CD4-positive, alpha-beta T cell treated with Interleukin-21 for 1 hour (primary cell): ENCODE measurements at places on chromosomes 7 and 10.

GRCh38 chr7:132575419-132575981, 770 bp downstream of the PLXNA4 start:
- peak; percentile 4 for DNase-seq

DNA sequence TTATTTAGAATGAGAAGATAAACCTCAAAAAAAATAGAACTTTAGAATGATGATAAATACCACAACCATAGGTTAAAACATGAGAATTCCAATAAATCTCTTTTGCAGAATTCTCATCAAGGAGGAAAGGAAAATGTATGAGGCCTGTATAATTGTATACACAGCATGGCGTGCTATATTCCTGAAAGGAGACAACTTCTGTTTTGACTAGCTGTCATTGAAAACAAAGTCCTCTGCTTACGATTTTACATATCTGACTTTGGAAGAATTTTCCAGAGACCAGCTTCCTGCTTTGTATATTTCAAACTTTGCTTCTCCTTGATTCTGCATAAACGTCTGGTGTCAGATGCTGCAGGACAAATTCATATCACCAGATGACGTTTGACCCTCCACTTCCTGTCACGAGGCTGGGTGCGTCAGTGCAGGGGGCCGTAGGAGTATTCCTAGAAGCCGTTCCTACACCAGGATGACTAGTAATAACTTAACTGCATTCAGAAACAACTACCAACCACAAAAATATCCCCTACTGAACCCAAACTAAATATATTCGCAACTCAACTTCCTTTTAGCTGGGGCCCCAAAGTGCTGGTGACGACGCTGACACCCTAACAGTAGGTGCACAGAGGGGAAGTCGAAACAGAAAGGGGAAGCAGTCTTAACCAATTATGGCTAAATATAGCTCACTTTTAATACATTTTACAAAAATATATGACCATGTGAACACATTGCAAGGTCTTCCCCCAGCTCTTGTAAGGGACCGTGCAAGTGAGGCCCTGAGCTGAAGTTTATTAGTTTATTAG, 178.6 kb upstream of the INHBA start:
- peak; percentile 79 for DNase-seq

DNA sequence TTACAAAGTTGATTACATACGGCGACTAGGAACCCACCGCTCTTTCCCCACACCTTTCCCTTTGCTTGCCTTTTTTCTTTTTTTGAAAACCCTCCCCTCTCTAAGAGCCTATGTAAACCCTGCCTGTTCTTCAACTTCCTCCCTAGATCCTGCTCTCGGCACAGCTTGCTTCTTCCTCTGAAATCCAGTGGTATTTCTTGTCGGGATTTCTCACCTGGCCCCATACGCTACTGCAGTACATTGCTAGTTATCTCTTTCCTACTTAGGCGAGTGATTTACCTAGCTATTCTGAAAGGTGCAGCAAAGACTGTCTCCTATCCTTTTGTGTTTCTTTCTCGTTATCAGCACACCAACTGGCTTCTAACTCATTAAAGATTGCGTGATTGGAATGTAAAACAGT, 371.1 kb downstream of the PRPF18 start:
- DNase-seq = no peak

GRCh38 chr10:71237843-71238623, 25.7 kb downstream of the UNC5B start:
- no peak for DNase-seq

GRCh38 chr10:3689871-3690510, 95.0 kb downstream of the KLF6 start:
- no peak for DNase-seq

DNA sequence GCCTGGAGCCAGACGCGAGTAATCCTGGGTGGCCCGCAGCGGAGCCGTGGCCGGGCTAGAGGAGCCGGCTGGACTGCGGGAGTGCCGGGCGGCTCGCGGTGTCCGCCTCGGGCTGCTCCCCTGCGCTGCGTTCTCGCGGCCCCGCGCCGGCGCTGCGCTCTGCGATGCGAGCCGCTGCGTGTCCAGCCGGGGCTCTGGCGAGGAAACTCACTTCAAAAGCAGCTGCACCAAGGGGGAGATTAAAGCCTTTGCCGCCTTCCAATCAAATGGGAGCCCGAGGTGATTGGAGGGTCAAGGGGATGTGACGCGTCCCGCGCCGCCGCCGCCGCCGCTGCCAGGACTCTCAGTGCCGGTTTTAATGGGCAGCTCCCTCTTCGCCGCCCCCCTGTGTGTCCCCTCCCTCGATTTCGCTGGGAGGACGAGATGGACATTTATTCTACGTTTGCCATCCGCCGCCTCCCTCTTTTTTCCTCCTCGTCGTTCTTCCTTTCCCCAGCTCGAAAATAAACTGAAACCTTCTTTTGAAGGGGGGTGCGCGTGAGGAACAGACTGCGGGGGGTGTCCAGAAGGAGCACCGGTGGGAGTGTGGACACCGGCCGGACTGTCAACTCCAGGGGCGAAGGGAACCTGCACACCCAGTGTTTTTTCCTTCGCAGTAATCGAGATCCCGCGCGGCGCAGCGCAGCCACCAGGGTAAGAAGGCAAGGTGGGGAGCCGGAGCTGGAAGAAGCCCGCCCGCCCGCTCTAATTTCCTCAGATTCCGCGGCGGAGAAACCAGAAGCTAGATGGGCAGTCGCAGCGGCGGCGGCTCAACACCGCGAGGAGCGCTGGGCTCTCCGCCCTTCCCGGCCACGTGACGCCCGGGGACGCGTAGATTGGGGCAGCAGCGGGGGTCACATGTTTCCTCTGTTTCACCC, at the start of gene ZNF503:
ZNF503 (minus strand) TSS at position 196 of the 917 bp plus-strand sequence. CDS start 345 bp downstream, outside the sequence.
- DNase-seq = peak; percentile 39

- DNase-seq = no peak
These were observed 1.9 kb upstream of the EBF3 start for GRCh38 chr10:129965959-129966358.

DNA sequence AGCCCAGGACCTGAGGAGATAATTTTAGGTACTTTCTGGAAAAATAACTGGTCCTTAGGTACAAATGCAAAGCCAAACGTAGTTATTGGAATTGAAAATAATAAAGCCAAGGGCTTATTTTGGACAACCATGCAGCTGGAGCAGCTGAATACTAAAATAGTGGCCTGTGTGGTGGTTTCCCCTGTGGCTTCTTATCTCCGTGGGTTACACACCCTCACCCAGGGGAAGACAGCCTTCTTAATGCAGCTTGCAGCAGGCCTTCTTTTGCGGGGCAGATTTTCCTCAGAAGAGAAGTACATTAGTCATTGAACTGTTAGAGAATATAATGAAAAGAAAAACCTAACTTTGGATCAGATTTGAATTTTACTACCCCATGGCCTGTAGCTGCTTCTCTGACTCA, 133.5 kb downstream of the ST7 start:
- no peak for DNase-seq

- peak; percentile 12 for DNase-seq
These were observed 1.5 kb downstream of the MKX start for GRCh38 chr10:27743877-27744801.

GRCh38 chr10:63120554-63120953, 12.6 kb upstream of the NRBF2 start:
- DNase-seq = no peak

DNA sequence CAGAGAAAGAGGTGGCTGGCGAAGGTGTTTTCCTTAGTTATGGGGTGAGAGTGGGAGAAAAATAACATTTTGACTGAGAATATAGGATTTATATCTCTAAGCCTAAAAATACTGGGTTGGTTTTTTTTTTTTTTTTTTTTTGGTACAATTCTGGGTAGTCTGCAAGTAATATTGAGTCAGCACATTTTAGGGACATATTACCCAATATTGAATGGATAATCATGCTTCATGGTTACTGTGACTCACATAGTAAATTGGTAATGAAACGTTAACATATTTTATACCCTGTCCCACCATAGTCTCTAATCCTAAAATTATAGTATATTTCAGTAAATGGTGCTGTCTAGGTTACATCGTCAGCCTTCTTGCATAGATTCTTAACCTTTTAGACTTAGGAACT, 91.4 kb downstream of the TPST1 start:
- DNase-seq = no peak

DNA sequence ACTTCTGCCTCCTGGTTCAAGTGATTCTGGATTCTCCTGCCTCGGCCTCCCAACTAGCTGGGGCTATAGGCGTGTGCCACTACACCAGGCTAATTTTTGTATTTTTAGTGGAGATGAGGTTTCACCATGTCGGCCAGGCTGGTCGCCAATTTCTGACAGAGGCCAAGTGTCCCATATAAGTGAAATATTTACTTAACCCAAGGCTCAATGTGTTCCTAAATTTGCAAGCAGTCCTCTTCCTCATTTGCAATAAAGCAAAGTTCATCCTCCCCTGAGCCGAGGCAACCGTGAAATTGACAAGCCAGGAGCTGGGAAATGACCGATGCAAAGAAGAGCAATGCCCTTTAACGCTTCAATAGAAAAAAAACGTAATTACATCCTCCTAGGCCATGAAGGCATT, 347.7 kb downstream of the FRMD4A start:
- no peak for DNase-seq

GRCh38 chr10:127886371-127887051, 6.2 kb downstream of the CLRN3 start:
- no peak for DNase-seq

- DNase-seq = no peak
These were observed 265.6 kb downstream of the GFRA1 start for GRCh38 chr10:116007256-116007891.

DNA sequence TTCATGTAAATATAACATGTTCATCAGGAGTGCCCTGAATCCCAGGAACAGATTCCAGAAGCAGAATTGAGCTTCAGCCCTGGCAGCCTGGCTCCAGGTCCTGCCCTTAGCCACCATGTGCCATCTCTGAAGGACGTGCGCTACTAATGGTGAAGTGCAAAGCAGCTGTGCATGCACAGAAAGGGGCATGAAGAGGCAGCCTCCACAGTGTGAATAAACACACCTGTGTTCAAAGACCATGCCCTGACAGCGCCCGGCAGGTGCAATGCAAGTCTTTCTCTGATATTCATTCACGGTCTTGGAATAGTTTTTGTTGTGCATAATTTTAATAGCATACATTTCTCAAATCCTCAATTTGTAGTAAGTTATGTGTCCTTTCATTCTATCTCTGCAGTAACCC, 250.4 kb upstream of the TCERG1L start:
- DNase-seq = no peak

GRCh38 chr7:124791426-124791825, 25.8 kb upstream of the GPR37 start:
- DNase-seq = no peak

DNA sequence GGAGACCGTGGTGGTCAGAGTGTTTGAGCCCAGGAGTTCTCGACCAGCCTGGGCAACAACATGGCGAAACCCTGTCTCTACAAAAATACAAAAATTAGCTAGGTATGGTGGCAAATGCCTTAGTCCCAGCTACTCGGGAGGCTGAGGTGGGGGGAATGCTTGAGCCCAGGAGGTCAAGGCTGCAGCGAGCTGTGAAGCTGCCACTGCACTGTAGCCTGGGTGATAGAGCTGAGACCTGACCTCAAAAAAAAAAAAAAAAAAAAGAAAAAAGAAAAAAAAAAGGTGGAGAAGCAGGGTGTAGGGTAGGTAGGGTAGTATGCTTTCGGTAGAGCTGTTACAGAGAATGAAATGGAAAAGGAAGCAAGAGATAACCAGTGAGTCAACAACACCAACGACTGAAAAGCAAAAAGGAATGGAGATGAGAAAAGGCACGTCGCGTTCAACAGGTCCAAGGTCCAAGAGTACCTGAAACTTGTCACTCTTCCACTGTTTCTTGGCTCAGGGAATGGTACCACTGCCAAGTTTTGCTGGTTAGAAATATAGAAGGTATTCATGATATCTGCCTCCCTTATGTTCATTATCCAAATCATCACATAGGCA, 4.3 kb upstream of the RSBN1L start:
- DNase-seq = no peak

DNA sequence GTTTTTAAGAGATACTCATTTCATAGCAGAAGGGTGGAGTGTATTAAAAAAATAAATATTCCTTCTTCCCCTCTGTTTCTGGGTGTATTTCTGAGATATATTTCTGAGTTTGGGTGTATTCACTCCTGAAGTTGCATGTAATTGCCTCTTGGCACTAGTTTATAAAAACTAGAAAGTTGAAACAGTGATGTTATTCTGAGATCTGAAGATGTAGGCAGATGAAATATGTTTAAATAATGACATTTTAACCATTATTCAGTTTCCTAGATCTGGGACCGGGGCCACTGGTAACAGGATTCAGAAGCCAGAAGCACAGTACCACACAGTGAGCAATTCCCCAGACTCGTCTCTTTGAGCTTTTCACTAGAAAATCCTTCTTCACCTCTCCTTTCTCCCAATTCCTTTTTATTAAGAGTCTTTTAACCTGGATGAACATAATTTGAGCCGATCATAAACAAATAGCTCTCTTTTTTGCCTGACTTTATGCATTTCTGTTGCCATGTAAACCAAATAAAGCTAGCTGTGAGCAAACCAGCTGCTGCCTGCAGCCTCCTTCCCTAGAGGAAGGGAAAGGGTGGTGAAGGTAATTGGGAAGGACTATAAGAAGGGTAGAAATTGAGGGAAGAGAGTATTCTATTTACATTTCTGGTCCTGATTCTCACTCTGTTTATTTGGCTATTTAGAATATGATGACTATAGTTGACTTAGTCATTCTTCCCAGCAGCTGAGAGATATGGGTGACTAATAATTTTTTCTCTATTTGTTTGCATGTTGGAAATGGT, 101.8 kb upstream of the STRIP2 start:
- DNase-seq = no peak

DNA sequence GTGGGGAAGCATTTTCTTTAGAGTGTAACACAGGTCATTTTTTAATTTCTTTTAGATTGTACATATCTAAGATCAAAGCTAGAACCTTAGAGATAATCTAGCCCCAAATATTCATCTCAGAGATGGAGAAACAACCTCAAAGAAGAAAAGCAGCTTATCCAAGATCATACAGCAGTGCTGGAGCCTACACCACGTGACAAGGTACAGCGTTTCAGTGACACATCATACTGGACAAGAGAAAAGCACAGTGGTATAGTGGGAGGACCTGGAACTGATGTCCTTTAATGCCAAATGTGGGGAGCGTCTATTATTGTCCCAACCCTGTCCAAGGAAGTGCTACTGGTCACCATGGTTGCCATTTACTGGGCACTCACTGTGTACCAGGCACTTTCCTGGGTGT, 445.8 kb downstream of the RPS24 start:
- DNase-seq = no peak

DNA sequence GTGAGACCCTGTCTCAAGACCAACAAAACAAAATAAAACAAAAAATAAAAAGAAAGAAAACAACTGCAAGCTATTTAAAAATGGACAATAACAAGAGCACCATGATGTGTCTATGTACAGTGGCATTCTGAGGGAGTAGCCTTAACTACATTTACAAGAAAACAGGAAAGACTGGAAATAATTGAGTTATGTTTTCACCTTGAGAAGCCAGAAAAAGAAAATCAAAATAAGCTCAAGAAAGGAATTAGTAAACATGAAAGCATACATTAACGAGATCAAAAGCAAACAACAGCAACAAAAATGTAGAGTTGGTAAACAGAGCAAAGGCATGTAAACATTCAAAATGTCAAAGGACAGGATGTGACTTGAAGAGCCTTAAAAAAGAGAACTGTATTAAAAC, 36.7 kb downstream of the TEX36 start:
- no peak for DNase-seq

- DNase-seq = no peak
These were observed 151.5 kb upstream of the EEPD1 start for GRCh38 chr7:36001546-36001945.

- DNase-seq = no peak
These were observed 368.1 kb downstream of the MDFIC start for GRCh38 chr7:115289971-115290370.
